ENCODE measurements at places on chromosomes 3 and 15.
A peak's percentile ranks its signal among the peaks of the same experiment; 100 is the strongest.

GRCh38 chr15:46786590-46787285, 930.6 kb upstream of the SEMA6D start:
- peak; percentile 12 for DNase-seq

- no peak for DNase-seq
Measured at GRCh38 chr15:81411051-81411450, 37.0 kb upstream of the TMC3 start.

- no peak for DNase-seq
Measured at GRCh38 chr15:76349301-76350070, 12.9 kb downstream of the ISL2 start.

- no peak for DNase-seq
Measured at GRCh38 chr3:64053581-64053980, 30.3 kb upstream of the PSMD6 start.

DNA sequence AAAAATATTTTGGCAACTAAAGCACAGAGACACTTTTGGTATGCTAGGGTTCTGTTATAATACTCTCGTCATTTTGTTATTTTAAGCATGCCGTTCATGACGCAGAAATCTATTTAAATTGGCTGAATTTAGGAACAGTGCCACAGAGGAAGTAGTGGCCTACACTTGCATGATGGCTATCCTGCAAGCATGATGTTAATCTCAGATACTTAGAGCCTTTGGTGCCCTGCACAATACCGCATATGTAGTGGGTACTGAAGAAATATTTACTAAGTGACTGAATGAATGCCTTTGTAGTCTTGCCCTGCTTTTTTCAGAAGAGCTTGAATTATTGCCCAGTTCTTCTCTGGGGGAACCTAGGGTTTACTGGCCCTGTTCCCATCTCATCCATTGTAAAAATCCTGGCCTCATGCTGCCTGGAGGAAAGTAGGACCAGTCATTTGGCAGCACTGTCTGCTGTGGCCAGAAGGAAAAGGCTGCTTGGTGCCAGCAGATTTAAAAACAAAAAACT, 79.0 kb downstream of the SERPINI1 start:
- DNase-seq, result no peak

- DNase-seq, result no peak
Measured at GRCh38 chr3:89434621-89435380, 327.4 kb downstream of the EPHA3 start.

DNA sequence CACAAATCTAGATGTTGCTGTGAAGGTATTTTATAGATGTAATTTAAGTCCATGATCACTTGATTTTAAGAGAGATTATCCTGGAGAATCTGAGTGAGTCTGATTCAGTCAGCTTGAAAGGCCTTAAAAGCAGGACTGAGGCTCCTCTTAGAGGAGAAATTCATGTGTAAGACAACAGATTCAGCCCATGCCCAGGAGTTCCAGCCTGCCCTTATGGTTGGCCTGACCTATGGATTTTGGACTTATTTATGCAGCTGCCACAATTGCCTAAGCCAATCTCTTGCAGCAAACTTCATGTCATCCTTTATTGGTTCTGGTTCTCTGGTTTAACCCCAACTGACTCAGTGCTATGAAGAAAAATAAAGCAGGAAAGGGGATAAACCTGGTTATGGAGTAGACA, 296.5 kb upstream of the RASGRP1 start:
- no peak for DNase-seq

Measured in nephron progenitor cell (in vitro differentiated cells).